Small intestine (tissue), 16 donors: ENCODE measurements at places on chromosomes 1 and 21.

- no peaks in the 10 kb centered on the region for H3K27me3 ChIP-seq
- no peak overlapping the region for H3K27ac ChIP-seq
- H3K4me3 ChIP-seq: no peak overlapping the region
- no peaks in the 10 kb centered on the region for H3K4me1 ChIP-seq
These were observed 15.4 kb upstream of the SELENON start for GRCh38 chr1:25784575-25785051.

DNA sequence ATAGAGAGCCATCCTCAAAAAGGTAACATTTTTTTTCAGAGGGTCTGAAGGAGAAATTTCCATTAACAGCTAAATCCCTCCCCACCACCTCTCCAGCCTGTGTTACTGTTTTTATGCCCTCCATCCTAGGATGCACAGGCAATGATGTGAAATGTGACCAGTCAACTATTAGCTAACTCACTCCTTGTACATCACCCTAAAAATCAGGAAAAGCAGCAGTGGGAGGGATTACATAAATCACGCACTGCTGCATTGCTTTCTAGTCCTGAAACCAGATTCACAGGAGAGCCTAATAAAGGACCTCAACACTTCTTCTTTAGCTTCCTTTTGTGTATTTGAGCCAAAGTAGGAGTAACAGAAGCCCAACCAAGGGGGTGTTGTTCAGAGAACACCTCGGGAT lies 66.3 kb downstream of the LMO4 start:
- no peak for DNase-seq
- H3K36me3 ChIP-seq: no peaks in the 10 kb centered on the region
- H3K27me3 ChIP-seq: no peaks in the 10 kb centered on the region
- no peak overlapping the region for H3K4me3 ChIP-seq

GRCh38 chr1:59554752-59555151 lies 257.9 kb downstream of the FGGY start:
- no peaks in the 10 kb centered on the region for H3K4me1 ChIP-seq
- DNase-seq: no peak
- no peak overlapping the region for H3K27ac ChIP-seq
- no peak overlapping the region for H3K4me3 ChIP-seq

GRCh38 chr21:37862536-37862935 lies 53.7 kb downstream of the KCNJ6 start:
- H3K4me3 ChIP-seq: no peak overlapping the region
- DNase-seq: peak; percentile 7
- no peaks in the 10 kb centered on the region for H3K36me3 ChIP-seq

DNA sequence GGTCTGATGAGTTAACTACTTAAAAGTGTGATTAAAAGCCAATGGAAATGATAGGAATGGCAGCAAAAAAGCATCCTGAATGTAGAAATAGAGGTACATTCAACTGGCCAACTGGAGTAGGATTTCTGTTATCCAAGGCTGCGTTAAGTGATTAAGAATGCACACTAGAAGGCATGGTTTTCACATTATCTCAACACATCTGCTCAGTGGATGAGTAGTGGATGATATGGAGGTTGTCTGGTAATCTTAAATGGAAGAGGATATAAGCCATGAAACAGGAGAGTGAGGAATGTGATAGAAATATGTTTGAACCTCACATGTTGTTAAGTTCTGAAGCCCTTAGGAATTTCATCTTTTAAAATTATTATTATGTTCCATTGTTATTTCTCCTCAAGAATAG lies 839.9 kb downstream of the USP25 start:
- no peak for DNase-seq
- H3K4me3 ChIP-seq: no peak overlapping the region
- H3K36me3 ChIP-seq: no peaks in the 10 kb centered on the region
- H3K27me3 ChIP-seq: no peaks in the 10 kb centered on the region

DNA sequence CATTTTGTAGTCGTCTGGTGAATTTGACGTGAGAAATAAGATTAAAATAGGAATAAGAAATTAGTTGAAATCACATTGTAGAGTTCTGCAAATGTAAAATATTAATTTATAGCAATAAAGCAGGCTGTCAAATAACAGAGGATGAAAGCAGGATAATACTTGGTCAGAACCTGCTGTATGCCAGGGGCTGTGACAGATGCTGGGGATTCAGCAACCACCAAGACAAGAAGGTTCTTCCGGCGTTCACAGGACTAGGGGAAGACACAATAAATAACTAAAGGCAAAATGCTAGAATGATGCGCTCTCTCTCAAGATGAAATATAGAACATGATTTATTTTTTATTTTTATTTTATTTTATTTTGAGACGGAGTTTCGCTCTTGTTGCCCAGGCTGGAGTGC lies 6.8 kb upstream of the PARK7 start:
- DNase-seq: no peak
- H3K27me3 ChIP-seq: no peaks in the 10 kb centered on the region
- H3K4me3 ChIP-seq: peak overlapping the region; percentile 84
- H3K36me3 ChIP-seq: no peaks in the 10 kb centered on the region
- peak overlapping the region; percentile 77 for H3K27ac ChIP-seq
- no peaks in the 10 kb centered on the region for H3K4me1 ChIP-seq
